ENCODE measurements at places on chromosomes 11 and 22. TPM values are rescaled to one million over a fixed set of nuclear protein-coding genes. Genes with fewer than 3 reads are reported as not detected.

DNA sequence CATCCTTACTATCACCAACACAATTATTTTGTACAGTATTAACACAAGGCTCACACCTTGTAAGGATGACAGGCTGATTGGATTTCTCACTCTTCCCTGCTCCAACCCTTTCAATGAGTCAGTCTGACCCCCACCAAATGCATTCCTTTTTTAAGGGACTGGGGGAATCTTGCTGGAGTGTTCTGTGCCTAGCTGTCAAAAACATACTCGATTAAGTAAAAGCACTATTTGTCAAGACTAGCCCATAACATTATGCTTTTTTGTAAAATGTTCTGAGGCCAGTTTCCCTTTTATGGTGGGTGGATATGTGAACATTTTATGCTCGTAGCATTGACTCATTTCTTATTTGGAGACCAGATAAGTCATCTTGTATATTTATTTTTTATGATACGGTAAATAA, 87.2 kb downstream of the PDHX start:
- no peak overlapping the region for H3K27ac ChIP-seq
- H3K36me3 ChIP-seq: no peaks in the 10 kb centered on the region
- no peaks in the 10 kb centered on the region for H3K27me3 ChIP-seq

HTR3B gene
- not detected for total RNA-seq

RIMBP3C gene
- 4.7 TPM for total RNA-seq

GRCh38 chr11:100827934-100828661, 141.0 kb downstream of the ARHGAP42 start:
- H3K4me3 ChIP-seq: no peak overlapping the region
- H3K27ac ChIP-seq: no peak overlapping the region
- no peaks in the 10 kb centered on the region for H3K36me3 ChIP-seq
- H3K4me1 ChIP-seq: no peaks in the 10 kb centered on the region
- DNase-seq: no peak

- no peak for DNase-seq
- no peaks in the 10 kb centered on the region for H3K4me1 ChIP-seq
- no peak overlapping the region for H3K27ac ChIP-seq
- H3K36me3 ChIP-seq: no peaks in the 10 kb centered on the region
- H3K27me3 ChIP-seq: peaks cover 2% of the 10 kb centered on the region
Observed at GRCh38 chr11:18449251-18449650, 6.4 kb upstream of the LDHAL6A start.

DNA sequence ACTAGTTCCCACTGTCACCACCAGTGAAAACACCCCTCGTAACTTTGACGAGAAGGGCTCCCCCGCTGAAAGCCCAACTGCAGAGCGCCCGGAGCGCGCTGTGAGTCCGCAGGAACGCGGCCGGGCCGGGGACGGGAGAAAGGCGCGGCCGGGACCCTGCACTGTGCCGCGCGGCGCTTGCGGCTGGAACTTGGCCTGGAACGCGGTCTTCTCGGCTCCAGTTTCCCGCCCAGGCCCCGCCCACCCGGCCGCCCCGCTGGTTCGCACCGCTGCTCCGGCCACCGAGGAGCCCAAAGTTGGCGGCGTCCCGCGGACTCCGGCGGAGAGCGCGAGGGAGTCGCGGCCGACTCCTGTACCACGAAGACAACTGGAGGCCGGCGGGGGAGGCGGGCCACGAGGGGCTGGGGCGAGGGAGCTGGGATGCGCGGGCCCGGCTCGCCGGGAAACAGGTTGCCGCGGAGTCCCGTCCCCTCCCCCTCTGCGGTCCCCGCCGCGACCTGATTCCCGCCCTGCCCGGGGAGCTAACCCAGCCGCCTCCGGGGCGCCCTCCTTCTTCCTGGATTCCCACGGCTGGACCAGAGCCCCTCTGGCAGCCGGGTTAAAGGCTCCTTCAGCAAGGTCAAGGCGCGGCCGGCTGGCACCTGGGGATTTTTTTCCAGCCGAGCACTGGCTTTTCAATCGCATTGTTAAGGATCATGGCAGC, 3.4 kb downstream of the TENM4 start:
- H3K4me1 ChIP-seq: no peaks in the 10 kb centered on the region
- H3K36me3 ChIP-seq: no peaks in the 10 kb centered on the region
- H3K27me3 ChIP-seq: peaks cover 46% of the 10 kb centered on the region
- no peak overlapping the region for H3K27ac ChIP-seq

OR52A1 gene
- not detected for total RNA-seq

MRGPRE gene
- not detected for total RNA-seq

GRCh38 chr11:116207421-116208141, 565.2 kb downstream of the BUD13 start:
- no peak overlapping the region for H3K27ac ChIP-seq
- H3K36me3 ChIP-seq: no peaks in the 10 kb centered on the region
- H3K4me3 ChIP-seq: no peak overlapping the region
- peaks cover 3% of the 10 kb centered on the region for H3K27me3 ChIP-seq
- no peaks in the 10 kb centered on the region for H3K4me1 ChIP-seq

DNA sequence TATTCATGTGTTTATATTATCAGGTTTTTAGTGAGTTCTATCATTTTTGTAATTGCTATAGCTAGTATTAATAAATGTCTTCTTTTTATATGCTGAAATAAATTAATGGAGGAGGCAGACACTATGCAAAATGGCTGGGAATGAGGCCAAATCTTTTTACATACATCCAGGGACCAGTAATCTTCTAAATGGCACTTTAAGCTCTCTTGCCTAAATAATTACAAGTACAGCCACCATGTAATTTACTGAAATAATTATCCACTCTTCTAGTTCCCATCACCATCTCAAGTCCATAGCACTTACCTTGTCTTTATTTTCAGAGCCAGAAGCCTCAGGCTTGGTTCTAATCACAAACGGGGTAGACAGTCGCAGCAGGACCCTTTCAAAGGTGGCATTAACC, 79.1 kb downstream of the GUCY1A2 start:
- no peak overlapping the region for H3K4me3 ChIP-seq
- no peaks in the 10 kb centered on the region for H3K36me3 ChIP-seq
- H3K27ac ChIP-seq: no peak overlapping the region

GRCh38 chr11:110199184-110199981, 97.0 kb downstream of the RDX start:
- no peak for DNase-seq
- no peaks in the 10 kb centered on the region for H3K4me1 ChIP-seq
- H3K27me3 ChIP-seq: no peaks in the 10 kb centered on the region
- no peaks in the 10 kb centered on the region for H3K36me3 ChIP-seq

RFPL1 gene
- not detected for total RNA-seq

MMP13 gene
- total RNA-seq: not detected

SPI1 gene
- 1.9 TPM for total RNA-seq

GRCh38 chr22:45105281-45105702, 58.4 kb upstream of the NUP50 start:
- no peak overlapping the region for H3K4me3 ChIP-seq
- peaks cover 4% of the 10 kb centered on the region for H3K4me1 ChIP-seq

OR10D3 gene
- total RNA-seq: not detected

GRCh38 chr11:1172729-1173117, 15.0 kb downstream of the MUC5AC start:
- H3K27ac ChIP-seq: no peak overlapping the region
- H3K4me1 ChIP-seq: no peaks in the 10 kb centered on the region
- H3K36me3 ChIP-seq: no peaks in the 10 kb centered on the region
- no peak for DNase-seq

GRCh38 chr11:64252003-64252872, 908 bp downstream of the PLCB3 start:
- peaks cover 17% of the 10 kb centered on the region for H3K27me3 ChIP-seq
- no peak overlapping the region for H3K27ac ChIP-seq
- H3K4me1 ChIP-seq: peaks cover 6% of the 10 kb centered on the region
- H3K36me3 ChIP-seq: peaks cover 2% of the 10 kb centered on the region

DNA sequence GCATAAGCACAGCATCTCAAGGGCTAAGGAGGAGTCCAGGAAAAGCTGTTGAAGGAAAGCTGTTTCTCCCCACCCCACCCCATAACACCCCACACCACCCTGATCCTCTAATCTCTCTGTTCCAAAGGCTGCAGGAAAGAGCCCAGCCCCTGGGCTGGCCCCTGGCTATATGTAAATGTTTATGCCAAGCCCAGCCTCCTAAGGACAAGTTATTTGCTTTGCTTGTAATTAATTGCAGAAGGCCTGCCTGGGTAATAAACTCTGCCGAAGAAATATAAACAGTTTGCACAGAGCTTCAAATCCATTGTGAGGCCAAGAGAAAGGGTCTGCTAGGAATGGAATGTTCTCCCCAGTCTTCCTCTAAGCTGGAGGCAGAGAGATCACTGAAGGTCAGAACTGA, 21.2 kb downstream of the ARRB1 start:
- no peak overlapping the region for H3K4me3 ChIP-seq
- H3K36me3 ChIP-seq: no peaks in the 10 kb centered on the region
- H3K27me3 ChIP-seq: no peaks in the 10 kb centered on the region

DNA sequence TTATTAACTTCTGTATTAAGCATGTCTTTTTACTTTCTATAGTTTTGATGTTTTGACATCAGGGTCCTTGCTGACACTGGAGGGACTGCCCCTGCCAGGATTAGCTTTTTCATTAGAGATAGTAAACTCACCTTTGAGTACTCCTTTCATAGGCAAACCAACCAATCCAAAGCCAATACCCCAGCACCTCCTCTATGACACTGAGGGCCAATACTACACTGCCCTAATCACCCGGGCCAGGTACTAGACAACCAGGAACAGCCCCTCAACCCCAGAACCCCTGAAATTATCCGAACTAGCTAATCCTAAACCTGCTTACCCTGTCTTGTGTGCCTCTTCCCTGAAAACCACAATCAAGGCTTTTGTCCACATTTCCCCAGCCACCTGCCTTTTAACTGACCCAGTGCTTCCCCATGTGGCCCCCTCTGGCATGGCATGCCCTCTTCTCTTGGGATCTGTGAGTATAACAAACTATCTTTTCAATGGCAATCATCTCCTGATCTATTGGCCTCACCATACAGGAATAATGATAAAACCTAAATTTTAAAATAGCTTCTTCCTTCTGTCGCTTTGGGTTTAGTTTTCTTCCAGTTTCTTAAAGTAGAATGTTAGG, 31.2 kb downstream of the RAB6A start:
- H3K4me3 ChIP-seq: no peak overlapping the region
- no peaks in the 10 kb centered on the region for H3K4me1 ChIP-seq
- no peak overlapping the region for H3K27ac ChIP-seq
- peaks cover 2% of the 10 kb centered on the region for H3K36me3 ChIP-seq
- H3K27me3 ChIP-seq: no peaks in the 10 kb centered on the region

OR52W1 gene
- not detected for total RNA-seq

- H3K36me3 ChIP-seq: no peaks in the 10 kb centered on the region
- no peak overlapping the region for H3K4me3 ChIP-seq
- DNase-seq: no peak
- H3K27me3 ChIP-seq: peaks cover 6% of the 10 kb centered on the region
- no peaks in the 10 kb centered on the region for H3K4me1 ChIP-seq
Observed at GRCh38 chr11:93952082-93952780, 68.9 kb upstream of the HEPHL1 start.

GRCh38 chr11:130208241-130209127, 48.9 kb downstream of the ST14 start:
- no peak for DNase-seq
- no peak overlapping the region for H3K4me3 ChIP-seq
- no peak overlapping the region for H3K27ac ChIP-seq
- peaks cover 8% of the 10 kb centered on the region for H3K4me1 ChIP-seq
- no peaks in the 10 kb centered on the region for H3K27me3 ChIP-seq
- H3K36me3 ChIP-seq: no peaks in the 10 kb centered on the region

GRCh38 chr11:123184531-123184930, 10.5 kb downstream of the CLMP start:
- no peaks in the 10 kb centered on the region for H3K4me1 ChIP-seq
- no peaks in the 10 kb centered on the region for H3K36me3 ChIP-seq
- H3K27ac ChIP-seq: no peak overlapping the region
- H3K4me3 ChIP-seq: no peak overlapping the region

APLNR gene
- total RNA-seq: not detected

DNA sequence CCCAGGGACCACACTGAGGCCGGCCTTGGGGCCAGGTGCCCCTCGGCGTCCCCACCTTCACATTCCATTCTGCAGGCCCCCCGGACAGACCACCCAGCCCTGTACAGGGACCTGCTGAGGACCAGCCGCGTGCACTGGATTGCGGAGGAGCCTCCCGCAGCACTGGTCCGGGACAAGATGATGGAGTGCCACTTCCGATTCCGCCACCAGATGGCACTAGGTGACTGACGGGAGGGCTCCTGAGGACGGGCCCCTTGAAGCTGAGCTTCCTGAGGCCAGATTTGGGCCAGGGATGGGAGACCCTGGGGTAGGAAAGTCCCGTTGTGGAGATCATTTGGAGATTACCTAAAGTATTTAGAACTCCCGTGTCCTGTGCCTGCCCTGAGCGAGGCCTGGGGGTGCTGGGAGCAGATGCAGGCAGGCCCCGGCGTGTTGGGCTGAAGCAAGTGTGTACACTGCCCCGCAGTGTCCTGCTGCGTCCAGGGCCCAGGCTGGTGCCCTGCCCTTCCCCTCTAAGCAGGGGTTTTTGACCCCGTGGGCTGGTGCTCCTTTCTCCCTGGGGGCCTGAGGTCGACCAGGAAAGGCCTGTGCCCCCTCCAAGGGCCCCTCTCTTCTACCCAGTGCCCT, 20.0 kb downstream of the TRMU start:
- peak; percentile 68 for DNase-seq
- no peak overlapping the region for H3K27ac ChIP-seq
- peaks cover 22% of the 10 kb centered on the region for H3K36me3 ChIP-seq
- H3K27me3 ChIP-seq: no peaks in the 10 kb centered on the region
- no peak overlapping the region for H3K4me3 ChIP-seq

ARHGAP8 gene
- 4.7 TPM for total RNA-seq

YPEL4 gene
- total RNA-seq: 13.5 TPM

CSF2RB gene
- total RNA-seq: 3.6 TPM

GRCh38 chr11:95267601-95268213, 36.7 kb upstream of the SESN3 start:
- no peak for DNase-seq
- H3K4me3 ChIP-seq: no peak overlapping the region
- H3K4me1 ChIP-seq: no peaks in the 10 kb centered on the region
- H3K27me3 ChIP-seq: no peaks in the 10 kb centered on the region
- H3K27ac ChIP-seq: no peak overlapping the region
- no peaks in the 10 kb centered on the region for H3K36me3 ChIP-seq

- no peak overlapping the region for H3K27ac ChIP-seq
- DNase-seq: no peak
- H3K36me3 ChIP-seq: no peaks in the 10 kb centered on the region
- no peak overlapping the region for H3K4me3 ChIP-seq
Observed at GRCh38 chr11:116387641-116388040, 385.1 kb downstream of the BUD13 start.

DNA sequence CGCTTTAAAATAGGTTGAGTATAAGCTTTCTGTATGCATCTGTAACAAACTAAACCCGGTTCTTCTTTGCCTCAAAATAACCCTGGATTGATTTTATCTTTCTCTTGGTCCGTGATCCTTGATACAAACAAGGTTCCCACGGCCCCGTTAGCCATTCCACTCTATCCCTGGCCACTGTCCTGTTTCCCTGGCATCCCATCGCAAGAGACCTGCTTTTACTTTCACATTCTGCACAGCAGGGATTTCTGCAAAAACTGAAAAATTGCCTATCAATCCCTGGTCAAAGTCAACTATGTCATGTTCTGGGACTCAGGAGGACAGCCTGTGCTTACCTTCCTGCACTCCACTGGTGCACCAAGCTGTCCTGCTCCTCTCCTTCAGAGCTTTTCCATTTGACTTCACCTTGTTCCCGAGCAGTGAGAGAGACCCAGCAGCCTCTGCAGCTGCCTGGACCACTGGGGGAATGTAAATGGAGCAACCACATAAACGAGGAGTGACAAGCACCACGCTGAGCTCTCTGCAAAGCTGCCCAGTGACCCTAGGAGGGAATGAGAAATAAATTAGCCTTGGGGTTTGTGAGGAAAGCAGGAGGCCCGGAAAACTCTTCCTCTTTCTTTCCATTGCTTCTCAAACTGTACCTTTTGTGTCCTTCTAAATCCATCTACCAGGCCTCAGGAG, 175.9 kb downstream of the NTM start:
- no peaks in the 10 kb centered on the region for H3K36me3 ChIP-seq
- H3K27me3 ChIP-seq: no peaks in the 10 kb centered on the region
- no peak overlapping the region for H3K27ac ChIP-seq
- no peak for DNase-seq
- H3K4me3 ChIP-seq: no peak overlapping the region

HBD gene
- total RNA-seq: not detected

DTX4 gene
- total RNA-seq: 3.7 TPM
